ENCODE measurements at places on chromosomes 1 and 21. TPM values are rescaled to one million over a fixed set of nuclear protein-coding genes. Genes with fewer than 3 reads are reported as not detected.

CD84 gene
- total RNA-seq: not detected

OLFM3 gene
- not detected for total RNA-seq

LRRC8C gene
- 8.0 TPM for total RNA-seq

SIK1 gene
- total RNA-seq: 7.2 TPM

C8A gene
- not detected for total RNA-seq

SGIP1 gene
- 4.3 TPM for total RNA-seq

SLC9C2 gene
- total RNA-seq: not detected
